Urothelium cell line (cell line): ENCODE measurements at places on chromosomes 11 and 22.
A peak's percentile ranks its signal among the peaks of the same experiment; 100 is the strongest.

- no peak for DNase-seq
These were observed 3.0 kb downstream of the THY1 start for GRCh38 chr11:119419834-119420492.

DNA sequence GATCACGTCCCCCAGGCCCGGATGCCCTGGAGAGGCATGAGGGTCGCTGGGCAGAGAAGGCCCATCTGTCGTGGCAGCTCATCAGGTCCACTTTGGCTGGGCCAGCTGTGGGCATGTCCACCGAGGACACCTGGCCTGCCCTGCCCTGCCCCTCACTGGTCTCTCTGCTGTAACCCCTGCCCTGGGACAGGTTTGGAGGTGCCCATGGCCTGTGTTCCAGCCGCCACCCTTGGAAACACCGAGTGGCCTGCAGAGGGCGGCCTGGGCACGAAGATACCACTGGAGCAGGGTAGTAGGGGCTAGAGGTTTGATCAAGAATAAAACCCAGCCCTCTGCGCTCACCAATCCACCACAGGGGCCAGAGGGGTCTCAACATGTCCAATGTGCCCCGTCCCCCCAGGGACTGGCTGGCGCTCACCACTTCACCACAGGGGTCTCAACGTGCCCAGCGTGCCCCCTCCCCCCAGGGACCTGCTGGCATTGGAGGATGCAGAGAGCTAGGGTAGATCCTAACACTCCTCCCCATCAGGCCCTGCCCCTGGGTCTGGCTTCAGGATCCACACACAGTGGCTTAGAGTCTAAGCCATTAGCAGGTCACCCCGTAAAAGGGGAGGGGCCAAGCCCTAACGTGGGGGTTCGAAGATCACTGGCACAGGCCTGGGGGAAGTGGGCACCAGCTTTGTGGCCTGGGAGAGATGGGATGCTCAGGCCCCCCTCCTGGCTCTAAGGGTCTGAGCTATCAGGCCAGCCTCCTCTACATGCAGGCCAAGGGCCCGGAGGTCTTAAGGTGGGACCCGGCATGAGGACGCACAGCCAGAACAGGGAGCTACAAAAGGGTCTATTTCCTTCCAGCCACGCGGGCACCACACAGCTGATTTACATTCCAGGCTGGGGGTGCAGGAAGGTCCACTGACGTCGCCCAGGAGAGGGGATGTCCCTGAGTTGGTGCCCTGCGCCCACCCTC is 1.3 kb upstream of the HDAC10 start:
- peak; percentile 66 for DNase-seq

DNA sequence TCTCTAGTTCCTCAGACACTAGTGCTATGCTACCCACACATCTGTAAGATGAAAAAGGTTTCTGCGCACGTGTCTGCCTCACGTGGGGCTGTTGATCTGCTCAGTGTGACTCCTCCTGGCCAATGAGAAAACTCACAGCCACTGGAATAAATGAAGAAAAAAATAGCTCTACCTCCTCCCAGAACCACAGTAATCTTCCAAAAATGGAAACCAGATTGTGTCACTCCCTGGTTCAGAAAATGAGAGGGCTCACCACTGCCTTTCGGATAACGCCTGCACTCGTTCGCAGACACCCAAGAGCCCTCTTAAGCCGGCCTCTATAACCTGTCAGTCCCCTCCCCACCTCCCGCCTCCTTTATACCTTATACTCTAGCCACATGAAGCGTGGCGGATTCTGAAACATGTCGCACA is 5.1 kb downstream of the APBB1 start:
- no peak for DNase-seq

GRCh38 chr11:14974515-14975251 is 2.5 kb upstream of the CALCA start:
- DNase-seq, result no peak

GRCh38 chr11:126163779-126164178 is 47.7 kb downstream of the RPUSD4 start:
- DNase-seq, result no peak

DNA sequence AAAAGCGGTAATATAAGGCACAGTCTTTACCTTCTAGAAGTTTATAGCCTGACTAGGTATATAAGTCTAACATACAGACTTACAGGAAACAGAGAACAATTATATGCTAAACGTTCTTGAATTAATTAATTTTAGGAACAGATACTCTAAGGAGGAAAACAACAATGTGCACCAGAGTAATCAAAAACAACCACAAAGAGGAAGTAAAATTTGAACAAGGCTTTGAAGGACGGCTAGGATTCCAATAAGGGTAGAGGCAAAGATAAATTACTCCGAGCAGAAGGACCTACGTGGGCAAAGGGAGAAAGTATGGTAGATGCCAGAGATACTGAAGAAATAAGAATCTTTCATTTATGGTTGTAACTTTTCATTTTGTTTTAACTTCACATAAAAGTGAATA is 54.4 kb downstream of the ENTHD1 start:
- DNase-seq, result no peak

- DNase-seq, result no peak
These were observed 80.3 kb downstream of the LRRC32 start for GRCh38 chr11:76589964-76590950.

DNA sequence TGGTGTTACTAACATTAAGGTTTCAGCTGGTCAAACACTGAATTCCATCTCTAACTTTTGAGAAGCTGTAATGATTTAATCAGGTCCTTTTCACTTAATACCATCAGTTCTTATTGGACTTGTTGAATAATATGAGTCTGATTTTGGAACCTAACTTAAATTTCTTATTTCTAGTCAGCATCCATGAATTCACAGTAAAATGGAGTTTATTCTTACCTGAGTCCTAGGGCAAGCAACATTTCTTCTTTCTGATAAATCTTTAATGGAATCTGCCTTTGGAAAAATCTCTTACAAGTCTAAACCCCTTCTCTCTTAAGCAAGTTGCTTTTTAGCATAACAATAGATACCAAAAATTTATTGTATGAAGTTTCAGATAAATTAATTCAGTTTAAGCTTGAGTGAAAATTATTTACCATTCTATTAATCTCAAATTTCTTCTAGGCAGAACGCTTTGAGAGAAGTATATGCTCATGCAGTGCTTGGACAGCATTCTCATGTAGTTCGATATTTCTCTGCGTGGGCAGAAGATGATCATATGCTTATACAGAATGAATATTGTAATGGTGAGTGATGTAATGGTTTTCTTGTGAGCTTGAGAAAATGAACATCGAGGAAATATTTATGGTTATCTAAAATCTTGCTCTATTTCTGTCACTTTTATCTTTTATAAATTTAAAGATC is 3.4 kb downstream of the WEE1 start:
- no peak for DNase-seq

DNA sequence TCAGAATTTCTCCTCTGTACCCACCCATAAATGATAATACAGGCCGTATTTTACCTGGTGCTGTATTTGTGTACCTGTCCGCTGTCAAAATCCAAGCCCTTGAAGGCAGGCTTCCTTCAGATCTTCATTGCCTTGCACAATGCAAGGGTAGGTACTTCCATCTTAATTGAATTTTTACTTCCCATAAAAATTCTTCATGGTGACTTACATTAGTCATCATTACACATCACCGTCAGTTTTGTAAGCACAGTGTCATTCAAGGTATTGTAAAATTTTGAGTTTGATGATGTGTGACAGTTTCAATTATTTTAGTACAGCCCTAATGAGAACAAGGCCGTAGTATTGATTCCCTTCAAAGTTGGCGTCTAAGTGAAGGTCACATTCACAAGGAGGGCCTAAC is 770 bp upstream of the TSG101 start:
- peak; percentile 3 for DNase-seq

- DNase-seq, result no peak
These were observed 147.7 kb upstream of the LARGE1 start for GRCh38 chr22:34068001-34068400.

DNA sequence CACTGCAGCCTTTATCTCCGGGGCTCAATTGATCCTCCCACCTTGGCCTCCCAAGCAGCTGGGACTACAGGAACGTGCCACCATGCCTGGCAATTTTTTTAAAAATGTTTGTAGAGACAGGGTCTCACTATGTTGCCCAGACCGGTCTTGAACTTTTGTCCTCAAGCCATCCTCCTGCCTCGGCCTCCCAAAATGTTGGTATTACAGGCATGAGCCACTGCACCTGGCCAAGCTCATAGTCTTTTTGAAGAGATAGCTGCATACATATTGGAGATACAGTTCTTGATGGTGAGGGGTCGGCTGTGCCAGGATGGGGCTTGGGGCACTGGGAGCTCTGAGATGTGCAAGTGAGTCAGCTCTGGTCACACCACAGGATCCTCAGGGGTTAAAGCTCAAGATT is 53.2 kb downstream of the CHRDL2 start:
- no peak for DNase-seq

GRCh38 chr11:68775951-68776388 is 24.6 kb upstream of the TESMIN start:
- DNase-seq, result no peak

- DNase-seq, result no peak
These were observed 157.6 kb upstream of the FAT3 start for GRCh38 chr11:92067016-92067415.

DNA sequence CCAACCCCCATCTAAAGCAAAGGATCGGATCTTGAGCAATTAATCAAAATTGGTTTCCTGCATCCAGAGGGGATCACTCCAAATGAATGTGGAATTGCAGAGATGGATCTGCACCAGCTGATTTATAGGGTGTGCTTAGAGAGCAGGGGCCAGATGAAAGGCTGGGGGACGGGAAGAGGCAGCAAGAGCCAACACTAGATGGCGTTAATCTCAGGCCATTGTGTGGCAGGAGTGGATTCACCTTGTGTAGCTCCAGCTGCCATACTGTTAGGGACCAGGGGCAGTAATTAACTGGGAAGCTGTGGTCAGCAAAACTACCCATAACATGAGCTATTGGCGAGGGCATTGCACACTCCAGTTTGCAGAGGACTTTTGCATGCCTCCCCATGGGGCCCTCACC is 35.6 kb downstream of the SERPINH1 start:
- DNase-seq, result peak; percentile 57

- DNase-seq, result no peak
These were observed 68.5 kb downstream of the SBF2 start for GRCh38 chr11:10225553-10225952.

DNA sequence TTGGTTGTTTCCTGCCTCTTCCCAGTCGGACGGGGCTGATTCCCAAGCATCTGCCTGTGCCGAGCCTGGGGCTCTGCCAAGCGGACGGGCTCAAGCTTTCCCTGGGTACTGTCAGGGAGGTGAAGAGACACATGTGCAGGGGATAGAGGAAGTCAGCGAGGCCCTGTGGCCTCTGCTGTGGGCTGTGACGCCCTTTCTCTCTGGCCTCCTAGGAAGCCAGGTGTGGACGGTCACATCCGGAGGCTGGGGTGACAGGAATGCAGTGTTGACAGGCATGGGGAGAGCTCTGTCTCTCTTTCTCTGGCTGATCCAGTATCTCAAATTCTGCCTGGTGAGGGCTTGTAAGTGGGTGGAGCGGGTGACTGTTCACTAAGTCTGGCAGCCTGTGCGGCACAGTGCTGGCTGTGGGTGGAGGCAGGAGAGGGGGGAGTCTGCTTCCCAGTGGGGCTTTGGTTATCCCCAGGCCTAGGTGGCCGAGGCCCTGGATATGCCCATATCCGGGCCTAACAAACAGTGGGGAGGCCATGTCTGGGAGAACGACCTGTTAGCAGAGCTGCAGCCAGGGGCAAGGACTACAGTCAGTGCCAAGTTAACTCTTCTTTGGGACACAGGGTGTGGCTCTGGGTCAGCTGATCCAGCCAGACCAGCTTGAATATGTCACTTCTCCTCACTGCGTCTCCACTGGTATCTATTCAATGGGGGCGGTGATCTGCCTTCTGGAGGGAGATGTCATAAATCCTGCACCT is 1.9 kb downstream of the KCTD17 start:
- DNase-seq, result no peak

DNA sequence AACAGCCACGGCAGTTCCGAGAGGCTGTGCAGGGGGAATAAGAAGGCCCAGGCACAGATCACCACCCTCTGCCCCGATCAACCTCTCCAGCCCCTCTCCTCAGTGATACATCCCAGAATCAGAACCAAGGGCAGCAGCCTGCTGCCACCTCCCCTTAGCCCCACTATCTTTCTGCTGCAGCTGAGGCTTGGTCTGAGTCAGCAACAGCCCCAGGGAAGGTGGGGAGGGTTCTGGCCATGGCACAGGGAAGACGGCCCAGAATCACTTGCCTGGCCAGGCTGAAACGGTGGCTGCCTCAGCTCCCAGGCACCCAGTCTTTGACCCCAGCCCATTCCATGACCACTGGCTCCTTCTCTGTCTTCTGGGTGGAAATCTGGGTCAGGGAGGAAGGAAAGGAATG is 2.3 kb downstream of the CHID1 start:
- DNase-seq, result no peak

GRCh38 chr11:72974487-72975205 is 160.4 kb downstream of the ATG16L2 start:
- no peak for DNase-seq

- no peak for DNase-seq
These were observed 41.8 kb downstream of the GDPD4 start for GRCh38 chr11:77259641-77260040.
